Non-pigmented ciliary epithelial cell (primary cell): ENCODE measurements at places on chromosomes 6 and 20.

GRCh38 chr6:123203928-123204327 lies 207.9 kb downstream of the CLVS2 start:
- no peak for DNase-seq

DNA sequence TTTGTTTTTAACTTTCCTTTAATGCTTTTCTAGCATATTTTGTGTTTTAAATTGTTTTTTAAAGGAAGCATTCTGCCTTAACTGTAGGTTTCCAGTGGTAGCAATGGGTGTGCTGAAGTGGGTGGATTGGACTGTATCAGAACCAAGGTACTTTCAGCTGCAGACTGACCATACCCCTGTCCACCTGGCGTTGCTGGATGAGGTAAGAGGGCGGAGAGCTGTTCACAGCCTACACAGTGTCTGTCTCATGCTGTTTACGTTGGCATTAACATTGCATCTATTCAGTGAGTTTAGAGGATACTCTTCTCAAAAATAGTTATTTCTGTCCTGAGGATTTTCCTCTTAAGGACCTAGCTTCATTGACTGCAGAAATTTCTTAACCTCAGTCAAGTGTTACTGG lies 11.9 kb downstream of the NELFCD start:
- no peak for DNase-seq

DNA sequence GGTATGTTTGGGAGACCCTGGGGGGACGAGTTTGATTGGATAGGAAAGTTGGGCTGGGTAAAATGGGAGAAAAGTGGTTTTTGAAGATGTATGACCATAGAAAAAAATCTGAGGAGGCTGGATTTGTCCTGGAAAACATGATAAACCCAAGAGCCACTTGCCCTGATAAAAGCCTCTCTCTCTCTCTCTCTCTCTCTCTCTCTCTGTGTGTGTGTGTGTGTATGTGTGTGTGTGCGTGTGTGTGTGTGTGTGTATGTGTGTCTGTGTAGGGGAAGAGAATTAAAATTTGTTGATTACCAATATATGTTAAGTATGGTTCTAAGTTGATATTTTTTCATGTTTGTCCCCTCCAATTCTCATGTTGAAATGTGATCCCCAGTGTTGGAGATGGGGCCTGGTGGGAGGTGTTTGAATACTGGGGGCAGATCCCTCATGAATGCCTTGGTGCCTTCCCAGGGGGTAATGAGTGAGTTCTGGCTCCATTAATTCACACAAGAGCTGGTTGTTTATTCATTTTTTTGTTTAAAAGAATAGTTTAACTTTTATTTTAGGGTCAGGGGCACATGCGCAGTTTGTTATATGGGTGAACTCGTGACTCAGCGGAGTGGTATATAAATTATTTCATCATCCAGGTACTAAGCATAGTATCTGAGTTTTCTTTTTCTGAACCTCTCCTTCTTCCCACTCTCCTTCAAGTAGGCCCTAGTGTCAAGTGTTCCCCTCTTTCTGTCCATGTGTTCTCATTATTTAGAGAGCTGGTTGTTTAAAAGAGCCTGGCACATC lies 208.8 kb downstream of the TFAP2B start:
- DNase-seq = no peak

- no peak for DNase-seq
Observed at GRCh38 chr6:56798163-56798562, 155.5 kb upstream of the DST start.

DNA sequence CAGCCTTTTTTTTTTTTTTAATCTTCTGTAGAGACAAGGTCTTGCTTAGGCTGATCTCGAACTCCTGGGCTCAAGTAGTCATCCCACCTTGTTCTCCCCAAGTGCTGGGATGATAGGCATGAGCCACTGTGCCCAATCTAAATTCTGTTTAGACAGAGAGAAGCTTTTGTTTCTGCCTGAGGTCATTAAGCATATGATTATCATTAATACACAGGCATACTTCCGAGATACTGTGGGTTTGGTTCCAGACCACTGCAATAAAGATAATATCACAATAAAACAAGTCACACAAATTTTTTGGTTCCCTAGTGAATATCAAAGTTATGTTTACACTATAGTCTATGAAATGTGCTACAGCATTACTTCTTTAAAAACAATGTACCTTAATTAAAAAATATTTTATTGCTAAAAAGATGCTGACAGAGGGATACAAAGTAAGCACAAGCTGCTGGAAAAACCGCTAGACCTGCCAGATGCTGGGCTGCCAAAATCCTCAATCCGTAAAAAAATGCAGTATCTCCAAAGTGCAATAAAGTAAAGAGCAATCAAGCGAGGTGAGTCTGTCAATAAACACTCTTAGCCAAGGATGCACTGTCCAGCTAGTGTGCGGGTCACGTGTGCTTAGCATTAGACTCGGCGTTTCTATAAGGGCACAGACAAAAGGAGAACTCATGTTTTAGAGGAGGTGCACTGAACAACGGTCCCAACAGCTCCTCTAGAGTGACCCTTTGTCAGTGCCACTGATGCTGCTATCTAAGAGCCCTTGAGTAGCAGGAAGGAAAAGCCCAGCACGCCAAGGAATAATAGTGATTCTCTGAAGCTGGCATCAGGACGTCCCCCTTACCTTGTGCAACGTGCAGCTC lies 16.1 kb downstream of the TXNDC5 start:
- no peak for DNase-seq

- DNase-seq = no peak
Observed at GRCh38 chr6:6256886-6257285, 63.6 kb downstream of the F13A1 start.

DNA sequence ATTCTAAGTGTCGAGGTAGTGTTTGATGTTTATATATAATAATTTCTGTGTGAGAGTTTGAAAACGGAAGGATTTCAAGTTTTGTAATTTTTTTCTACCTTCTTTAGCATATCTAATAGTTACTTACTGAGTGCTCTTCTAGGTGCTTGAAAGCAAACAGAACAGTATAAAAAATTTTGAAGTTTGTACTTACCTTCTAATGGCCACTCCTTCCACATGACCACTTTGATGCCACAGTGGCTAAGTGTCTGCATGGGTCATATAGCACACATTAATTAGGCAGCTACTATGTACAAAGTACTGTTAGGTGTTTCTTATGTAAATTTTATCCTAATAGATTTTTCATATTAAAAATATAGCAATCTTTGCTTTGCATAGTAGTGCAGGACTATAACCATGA lies 21.1 kb downstream of the RPRD1B start:
- no peak for DNase-seq

- DNase-seq = no peak
Observed at GRCh38 chr6:169766232-169766631, 14.8 kb downstream of the ERMARD start.

DNA sequence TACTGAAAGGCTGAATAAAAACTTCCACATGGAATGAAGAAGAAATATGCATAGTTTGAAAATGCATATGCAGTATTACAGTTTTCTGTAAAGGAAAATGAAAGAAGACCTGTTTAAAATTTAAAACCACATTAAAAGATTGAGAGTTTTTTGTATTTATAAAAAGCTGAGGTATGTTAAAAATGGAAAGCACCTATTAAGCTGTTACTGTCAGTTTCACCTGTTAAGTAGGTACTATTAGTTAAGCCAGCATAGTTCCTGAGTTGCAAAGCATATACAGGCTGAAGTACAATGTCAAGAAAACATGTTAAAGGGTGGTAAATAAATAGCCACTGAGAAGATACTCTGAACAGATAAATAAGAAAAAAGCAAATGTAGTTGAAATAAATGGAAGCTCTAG lies 69.9 kb downstream of the ATXN1 start:
- no peak for DNase-seq

DNA sequence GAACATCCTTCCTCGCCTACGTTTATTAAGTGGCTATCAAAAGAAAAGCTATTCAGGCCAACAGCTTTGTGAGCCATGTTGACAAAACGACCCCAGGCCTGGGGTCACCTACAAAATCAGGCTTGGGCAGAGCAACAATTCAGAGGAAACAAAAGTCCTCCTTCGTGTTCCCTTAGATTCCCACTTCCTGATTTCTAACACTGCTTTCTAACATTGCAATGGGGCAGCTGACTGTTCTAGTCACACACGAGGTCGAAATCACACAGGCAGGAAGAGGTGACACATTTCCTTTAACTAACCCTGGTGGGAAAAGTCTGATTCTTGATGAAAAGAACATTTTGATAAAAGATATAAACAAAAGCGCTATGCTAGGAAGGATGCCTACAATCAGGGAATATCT lies 31.9 kb downstream of the WDR27 start:
- no peak for DNase-seq

DNA sequence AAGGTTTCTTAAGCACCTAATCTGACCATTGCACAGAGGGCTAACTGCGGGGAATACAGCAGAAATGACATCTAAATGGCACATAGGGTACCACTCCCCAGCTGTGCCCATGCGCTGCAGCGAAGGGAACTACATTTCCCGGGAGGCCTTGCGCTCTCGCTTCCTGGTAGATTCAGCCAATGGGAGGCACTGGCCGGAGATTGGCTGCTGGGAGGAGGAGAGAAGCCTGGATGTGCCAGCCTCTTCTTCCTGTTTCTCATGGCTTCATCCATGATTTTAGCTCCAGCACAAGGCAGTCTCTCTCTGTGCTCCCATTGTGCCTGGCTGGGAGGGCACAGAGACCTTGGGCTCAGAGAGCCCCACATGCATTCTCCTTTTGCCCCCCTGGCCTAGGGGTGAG lies 101.7 kb upstream of the FOXA2 start:
- DNase-seq = peak; percentile 9

- DNase-seq = no peak
Observed at GRCh38 chr6:49463612-49463967, 420 bp downstream of the CENPQ start.

DNA sequence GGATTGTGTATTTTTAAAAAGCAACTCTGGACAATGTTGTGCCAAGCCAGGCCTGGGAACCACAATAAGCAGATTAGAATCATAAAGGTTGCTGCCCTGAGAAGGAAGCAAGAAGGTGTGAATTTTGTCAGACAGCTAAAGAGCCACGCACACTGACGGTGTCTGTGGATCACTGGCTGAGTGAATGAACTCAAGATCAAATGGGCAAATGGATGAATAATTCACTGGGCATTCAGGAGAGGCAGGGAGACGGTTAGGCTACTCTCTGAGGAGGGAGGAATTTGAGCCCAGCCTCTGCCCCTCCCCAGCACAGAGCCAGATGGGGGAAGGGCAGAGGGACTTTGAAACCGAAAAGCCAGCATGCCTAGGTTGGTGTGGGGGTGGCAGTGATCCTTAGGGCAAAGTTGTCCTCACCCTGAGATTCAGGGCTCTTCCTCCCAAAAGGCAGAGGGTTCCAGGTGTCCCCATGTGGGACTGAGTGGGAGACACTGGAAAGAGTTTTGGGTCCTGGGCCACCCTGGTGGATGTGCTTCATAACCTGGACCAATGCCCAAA lies 19.5 kb upstream of the SLC22A7 start:
- DNase-seq = peak; percentile 6

GRCh38 chr6:43471399-43471798 lies 6.0 kb upstream of the TJAP1 start:
- DNase-seq = no peak

DNA sequence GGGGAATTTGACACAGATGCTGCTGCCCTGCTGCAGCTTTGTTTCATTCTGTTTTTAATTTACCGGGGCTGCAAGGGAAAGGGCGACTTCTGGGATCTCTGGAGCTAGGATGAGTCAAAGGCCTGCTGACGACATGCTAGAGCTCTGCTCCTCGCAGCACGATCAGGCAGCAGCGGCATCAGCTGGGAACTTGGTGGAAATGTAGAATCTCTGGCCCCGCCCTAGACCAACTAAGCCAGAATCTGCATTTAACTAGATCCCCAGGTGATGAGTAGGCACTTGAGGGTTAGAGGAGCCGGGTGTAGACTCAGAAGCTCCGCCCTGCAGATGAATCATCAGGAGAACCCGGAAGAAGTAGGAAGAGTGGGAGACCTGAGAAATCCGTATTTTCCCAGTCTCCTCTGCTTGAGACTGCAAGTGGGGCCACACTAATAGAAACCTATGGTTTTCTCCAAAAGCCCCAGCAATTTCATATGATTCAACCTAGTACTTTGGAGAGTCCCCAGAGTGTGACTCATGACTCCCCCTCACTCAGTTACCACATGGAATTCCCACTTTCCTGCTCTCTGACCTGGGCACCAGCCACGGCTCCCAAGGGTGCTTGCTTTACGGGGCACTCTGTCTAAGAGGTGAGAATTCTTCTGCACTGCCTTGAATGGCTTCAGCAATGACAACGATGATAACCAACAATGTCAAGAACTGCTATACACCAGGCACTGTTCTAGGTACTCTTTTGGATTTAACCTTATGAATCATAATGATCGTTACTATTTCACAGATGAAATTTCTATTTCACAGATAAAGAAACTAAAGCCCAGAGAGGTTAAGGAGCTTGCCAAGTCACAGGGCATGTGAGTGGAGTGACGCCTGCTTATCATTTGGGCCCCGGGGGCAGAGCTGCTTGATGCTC lies 18.1 kb downstream of the TUBB2B start:
- peak; percentile 95 for DNase-seq

DNA sequence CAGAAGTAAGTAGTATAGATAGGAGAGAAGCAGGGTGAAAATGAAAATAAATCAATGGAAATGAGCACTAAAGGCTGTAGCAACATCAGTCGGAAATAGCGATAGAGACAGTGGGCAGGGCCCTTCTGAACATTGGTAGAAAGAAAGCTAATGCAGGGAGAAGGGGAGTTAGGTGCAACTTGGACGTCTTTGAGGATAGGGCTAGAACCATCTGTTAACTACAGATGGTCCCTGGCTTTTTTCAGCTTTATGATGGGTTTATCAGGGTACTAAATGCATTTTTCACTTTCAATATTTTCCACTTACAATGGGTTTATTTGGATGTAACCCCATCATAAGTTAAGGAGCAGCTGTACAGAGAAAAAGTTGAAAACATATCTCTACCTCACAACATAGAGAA lies 72.8 kb upstream of the CNR1 start:
- DNase-seq = no peak

DNA sequence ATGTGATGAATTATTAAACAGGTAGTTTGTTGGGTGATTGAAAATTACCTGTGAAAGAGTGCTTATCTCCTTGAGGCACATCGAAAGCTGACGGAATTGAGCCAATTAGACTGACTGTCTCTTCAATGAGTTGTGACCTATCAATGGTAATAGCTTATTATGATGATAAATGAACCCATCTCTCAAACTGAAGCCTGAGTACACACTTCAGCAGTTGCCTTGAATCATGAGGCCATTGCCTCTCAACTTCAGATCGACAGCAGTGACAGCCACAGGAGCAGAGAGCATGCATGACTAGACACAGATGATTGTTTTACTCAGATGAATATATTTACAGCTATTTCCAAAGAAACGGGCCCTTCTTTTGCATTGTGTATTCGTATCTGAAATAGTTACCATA lies 323.9 kb downstream of the LAMA2 start:
- DNase-seq = no peak

GRCh38 chr6:106979435-106979884 lies 4.9 kb upstream of the CD24 start:
- peak; percentile 44 for DNase-seq
